Myocyte (in vitro differentiated cells): ENCODE measurements at places on chromosomes 3 and 15. TPM values are rescaled to one million over a fixed set of nuclear protein-coding genes. Genes with fewer than 3 reads are reported as not detected.

DNA sequence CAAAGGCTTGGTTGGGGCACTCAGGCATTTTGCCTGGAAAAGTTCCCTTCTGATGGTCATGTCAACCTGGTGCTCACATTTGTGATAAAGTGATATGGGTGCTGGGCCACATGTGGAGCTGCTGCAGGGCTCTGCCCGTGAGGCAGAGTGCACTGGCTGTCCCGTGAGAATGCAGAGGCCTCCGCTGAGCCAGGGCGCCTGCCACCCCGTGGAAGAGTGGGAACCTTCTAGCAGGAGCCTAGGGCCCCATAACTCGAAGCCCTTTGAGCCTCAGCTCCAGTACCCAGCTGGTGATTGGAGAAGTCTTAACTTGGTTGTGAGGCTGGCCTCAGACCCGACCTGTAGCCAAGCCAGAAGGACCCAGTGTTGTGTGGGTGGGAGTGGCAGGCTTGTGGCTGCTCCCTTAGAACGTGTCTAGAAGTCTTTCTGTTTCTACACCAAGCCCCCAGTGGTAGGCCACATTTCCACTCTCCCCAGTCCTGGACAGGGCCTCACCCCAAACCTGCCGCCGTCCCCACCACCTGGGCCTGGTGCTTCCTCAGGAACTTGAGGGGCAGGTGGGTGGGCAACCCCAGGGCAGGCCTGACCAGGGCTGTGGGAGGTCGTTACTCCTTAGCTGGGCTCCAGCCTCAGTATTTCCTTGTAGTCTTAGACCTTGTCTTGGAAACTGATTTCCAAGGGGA is 19.7 kb downstream of the SEC61A1 start:
- DNase-seq, result no peak

DNA sequence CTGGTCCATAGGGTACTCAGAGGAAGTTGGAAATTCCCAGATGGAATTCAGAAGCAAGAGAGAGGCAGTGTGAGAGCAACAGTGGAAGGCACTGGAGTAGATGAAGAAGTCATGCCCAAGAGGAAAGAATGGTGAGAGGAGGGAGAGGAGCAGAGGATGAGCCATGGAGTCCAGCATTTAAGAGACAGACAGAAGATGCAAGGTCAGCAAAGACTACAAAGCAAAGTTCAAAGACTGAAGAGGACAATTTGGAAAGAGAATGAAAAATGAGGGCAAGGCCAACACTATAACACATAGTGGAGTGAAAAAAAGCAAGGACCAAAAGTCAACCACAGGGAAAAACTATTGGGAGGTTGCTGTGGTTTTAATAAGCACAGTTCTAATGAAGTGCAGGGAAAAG is 178.7 kb downstream of the SSR3 start:
- DNase-seq, result no peak

DNA sequence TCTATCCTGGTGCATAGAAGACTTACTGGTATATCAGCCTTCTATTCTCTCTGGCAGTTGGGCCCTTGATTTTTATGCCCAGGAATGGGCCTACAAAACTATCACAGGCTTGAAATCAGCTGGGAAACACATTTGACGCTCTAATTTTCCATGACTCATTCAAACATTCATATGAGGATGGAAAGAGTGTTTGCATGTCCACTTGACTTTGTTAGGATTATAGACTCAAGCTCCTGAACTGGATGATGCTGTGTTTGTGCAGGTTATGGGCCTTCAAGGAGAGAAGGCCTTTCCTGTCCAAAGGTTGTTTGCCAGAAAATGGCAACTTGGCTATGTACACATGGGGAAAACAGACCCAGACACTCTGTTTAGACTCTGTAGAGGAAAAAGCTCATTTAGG is 219.9 kb downstream of the GAP43 start:
- no peak for DNase-seq

GRCh38 chr15:92361321-92362000 is 32.2 kb upstream of the ST8SIA2 start:
- no peak for DNase-seq

DNA sequence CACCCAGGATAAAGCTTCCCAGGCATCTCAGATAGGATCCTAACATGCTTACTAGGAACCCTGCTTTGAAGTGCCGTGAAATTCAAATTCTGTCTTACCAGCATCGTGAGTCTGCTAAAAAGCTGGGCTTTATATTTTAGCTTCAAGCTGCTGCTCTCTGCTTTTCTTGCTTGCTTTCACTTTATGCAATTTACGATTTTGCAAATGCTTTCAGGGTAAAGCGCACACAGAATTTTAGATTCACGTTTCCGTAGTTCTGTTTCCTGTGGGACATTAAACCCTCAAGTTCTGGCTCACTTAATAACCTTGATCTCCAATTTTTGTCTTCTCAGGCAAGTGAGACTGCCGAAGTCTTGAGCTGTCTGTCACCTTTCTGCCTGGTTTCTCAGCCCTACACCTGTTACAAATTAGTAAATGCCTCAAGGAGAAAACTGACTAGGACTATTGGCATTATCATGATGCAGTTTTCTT is 170.5 kb upstream of the TGFBR2 start:
- DNase-seq, result no peak

DNA sequence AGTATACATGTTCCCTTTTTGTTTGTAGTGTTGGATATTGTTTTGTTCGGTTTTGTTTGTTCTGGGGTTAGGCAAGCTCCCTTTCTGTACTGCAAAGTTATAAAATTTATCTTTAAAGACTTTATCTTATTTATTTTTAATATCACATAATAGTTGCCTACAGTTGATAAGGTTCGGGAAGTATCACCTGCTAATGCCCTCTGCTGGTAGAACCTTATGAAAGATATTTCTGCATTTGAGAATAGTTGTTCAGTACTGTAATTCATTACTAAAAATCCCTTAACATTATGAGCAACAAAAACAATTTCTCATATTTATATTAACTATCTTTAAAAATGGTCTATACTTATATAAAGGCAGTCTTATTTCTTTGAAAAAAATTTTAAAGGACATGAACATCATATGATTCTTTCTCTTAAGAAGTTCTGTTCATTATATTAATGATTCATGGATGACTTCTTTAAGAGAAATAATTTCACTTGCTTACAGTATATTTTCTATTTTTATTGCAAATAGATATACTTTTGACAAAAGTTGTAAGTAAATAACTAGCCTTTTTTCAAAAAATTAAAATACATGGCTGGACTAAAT is 1126.8 kb downstream of the SI start:
- no peak for DNase-seq

DNA sequence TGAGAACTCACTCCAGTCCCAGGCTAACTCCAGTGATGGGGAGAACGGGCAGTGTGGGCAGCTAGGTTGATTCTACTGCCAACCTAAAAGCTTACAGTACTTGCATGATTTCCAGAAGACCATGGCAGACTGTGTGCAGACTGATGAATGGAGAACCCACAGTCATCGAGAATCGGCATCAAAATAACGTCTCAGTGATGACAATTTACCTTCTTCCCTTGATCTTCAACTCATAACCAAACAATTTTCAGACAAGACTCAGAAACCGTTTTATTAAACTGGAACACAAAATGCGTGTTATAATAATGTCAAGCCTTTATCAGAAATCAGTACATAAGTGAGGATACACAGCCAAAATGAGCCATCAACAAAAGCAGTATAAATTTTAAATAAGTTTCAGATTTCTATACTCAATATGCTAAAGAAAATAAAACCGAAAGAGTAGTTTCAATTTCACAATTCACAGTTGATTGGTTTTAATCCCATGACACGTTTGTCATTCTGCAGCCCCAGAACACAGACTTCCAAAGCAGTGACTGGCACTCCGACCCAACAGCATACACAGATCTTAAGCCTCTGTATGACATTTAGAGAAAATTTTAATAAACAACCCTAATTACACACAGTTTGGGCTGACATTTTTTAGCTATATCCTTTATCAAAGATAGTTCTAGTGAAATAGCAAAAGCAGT is 54.5 kb downstream of the ZMAT3 start:
- no peak for DNase-seq

- peak; percentile 34 for DNase-seq
Measured at GRCh38 chr3:100556673-100557310, 52.6 kb upstream of the ADGRG7 start.

GRCh38 chr3:74824366-74824765 is 209.9 kb upstream of the CNTN3 start:
- no peak for DNase-seq

DNA sequence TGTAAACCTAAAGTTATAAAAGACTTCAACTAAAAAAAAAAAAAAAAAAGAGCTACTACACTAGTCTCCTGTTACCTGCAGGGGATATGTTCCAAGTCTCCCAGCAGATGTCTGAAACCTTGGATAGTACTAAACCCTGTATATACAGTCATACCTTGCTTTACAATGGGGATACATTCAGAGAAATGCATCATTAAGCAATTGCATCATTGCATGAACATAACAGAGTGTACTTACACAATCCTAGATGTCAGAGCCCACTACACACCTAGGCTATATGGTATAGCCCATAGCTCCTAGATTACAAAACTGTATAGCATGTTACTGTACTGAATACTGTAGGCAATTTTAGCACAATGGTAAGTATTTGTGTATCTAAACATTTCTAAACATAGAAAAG is 119.1 kb downstream of the GMPS start:
- DNase-seq, result no peak

GRCh38 chr3:159813822-159814531 is 174.7 kb upstream of the IL12A start:
- no peak for DNase-seq

GRCh38 chr3:106302451-106303221 is 433.8 kb upstream of the CBLB start:
- DNase-seq, result no peak

DNA sequence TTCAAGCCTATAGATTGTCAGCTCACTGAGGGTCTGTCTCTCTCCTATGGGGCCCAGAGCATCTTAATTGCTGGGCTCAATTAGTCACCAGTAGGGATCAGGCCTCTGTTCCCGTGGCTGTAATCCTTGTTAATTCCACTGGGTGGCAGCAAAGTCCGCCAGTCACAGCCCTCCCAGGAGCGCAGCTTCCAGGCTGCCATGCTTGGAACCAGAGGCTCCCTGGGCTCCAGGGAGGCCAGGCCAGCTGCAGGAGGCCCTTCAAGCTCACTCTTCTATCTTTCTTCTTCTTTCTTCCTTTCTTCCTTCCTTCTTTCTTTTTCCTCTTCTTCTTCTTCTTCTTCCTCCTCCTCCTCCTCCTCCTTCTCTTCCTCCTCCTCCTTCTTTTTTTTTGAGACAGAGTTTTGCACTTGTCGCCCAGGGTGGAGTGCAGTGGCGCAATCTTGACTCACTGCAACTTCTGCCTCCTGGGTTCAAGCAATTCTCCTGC is 14.4 kb downstream of the RNU5B-1 start:
- peak; percentile 84 for DNase-seq

Gene UBE2E2
- 44.3 and 58.1 TPM in 2 replicates for total RNA-seq

Gene CASR
- not detected in 2 replicates for total RNA-seq

Gene ROBO2
- not detected in 2 replicates for total RNA-seq
